ENCODE measurements at places on chromosomes 5 and 9.

- DNase-seq: no peak
These were observed 23.1 kb upstream of the NSMF start for GRCh38 chr9:137482094-137482781.

- DNase-seq: no peak
These were observed 3.4 kb downstream of the HAND1 start for GRCh38 chr5:154474396-154475334.

GRCh38 chr5:123874600-123875201 lies 362.7 kb downstream of the CSNK1G3 start:
- DNase-seq: peak; percentile 5

DNA sequence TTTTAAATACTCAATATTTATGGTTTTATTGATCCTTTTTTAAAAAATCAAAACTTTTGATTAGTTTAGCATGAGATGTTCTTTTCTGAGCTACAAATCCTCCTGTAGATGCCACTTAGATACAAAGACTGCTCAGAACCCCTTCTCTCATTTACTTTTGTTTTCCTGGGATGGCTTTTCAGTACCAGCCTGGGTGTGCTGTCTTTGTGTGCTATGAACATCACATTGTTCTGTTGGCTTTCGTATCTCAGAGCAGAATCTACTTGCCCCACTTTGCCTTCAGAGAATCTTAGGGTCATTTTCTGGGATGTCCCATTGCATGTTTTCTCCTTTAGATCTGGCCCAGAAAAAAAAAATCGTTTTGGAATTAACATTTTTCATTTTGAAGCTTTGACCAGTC lies 85.9 kb downstream of the RASGRF2 start:
- DNase-seq: no peak

DNA sequence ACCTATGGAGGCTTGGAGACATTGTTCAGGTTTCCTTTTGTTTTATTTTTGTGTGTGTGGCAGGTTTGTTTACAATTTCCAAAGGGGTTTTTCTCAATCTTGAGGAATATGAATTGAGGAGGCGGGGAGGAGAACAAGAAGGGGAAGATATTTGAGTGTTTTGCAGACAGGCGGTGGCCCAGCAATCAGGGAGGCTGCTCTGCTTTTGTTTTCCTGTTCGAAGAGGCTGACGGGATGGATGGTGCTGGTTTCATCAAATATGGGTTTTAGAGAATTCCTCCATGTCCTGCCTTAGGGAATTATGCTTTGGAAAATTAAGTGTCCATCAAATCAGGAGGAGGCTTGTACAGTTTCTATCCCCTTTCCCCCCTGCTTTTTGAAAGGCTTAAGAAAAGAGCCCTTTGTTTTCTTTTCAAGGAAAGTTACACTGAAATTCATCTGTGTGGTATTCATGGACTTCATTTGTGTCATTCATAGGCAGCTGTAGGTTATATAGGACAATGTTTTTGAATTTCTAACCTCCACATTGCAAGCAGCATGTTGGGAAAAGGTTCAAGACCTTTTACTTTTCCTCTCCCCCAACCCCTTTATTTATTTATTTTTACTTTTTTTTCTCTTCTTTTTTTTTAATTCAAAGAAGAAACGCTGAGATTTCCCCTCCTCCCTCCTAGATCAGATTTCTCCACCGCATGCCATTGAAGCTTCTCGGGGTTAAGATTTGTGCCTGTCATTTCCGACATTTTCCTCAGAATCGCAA lies 107.4 kb downstream of the ZNF462 start:
- DNase-seq: no peak

DNA sequence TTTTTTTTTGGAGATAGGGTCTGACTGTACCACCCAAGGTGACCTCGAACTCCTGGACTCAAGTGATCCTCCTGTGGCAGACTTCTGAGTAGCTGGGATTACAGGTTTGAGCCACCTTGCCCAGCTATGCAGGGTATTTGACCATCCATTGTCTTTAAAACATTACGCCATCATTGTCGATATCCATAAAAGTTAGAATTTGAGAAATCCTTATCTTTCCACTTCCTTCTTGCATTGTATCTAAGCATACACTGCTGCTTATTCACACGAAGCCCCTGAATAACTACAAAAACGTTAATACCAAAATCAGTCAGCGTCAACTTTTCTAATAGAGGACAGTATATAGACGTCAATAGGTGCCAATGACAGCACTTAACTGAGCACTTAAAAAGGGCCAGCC lies 5.4 kb upstream of the OTULINL start:
- no peak for DNase-seq

DNA sequence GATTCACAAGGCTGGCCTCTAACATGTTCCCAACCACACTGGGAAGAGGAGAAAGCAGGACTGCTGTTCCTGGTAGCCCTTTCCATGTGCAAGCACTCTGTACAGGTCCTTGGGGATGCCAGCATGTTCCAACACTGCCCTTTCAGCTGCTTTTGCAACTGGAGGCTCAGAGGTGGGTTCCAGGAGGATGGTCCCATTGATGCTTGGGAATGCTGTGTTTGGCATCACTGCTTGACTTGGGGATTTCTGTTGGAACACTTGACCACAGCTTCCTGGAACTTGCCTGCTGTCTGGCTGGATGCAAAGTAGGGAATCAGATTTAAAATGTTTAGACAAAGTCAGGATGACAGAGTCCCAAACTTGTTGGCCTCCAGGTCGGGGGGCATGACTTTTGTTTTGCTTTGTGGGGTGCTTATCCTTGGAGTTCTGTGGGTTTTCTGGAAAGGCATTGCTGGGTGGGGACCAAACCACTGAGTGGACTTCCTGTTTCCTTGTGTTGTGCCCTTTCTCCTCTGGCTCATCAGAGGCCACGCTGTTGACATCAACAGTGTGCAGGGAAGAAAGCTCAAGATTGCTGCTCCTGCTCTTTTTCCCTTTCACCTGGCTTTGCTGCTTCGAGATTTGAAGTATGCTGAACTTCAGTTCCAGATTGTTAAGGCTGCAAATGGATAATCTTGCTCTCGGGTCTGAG lies 148.5 kb upstream of the RPS23 start:
- DNase-seq: no peak

DNA sequence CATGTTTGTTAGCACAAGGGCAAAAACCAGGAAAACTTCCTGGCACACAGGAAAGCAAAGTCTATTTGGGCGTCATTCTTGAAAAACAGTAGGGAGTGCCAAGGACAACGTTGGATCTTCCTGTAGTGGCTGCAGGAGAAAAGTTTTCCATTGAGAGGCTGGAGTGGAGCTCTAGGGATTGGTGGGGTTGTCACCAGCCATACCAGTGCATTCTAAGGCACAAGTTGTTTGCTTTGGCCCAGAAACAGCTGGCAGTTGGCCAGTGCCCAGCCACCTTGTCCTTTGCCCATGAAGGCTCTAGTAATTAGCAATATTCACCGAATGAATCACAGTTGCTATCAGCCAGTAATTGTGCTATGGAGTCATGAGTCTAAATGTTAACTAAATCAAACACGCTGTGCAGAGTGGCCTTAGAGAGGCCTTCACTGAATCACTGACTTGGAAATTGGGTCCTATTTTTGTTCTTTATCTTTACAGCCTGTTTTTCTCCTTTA lies 26.4 kb downstream of the TNFSF15 start:
- peak; percentile 23 for DNase-seq

GRCh38 chr5:173042763-173043107 lies 13.4 kb upstream of the CREBRF start:
- DNase-seq: no peak

DNA sequence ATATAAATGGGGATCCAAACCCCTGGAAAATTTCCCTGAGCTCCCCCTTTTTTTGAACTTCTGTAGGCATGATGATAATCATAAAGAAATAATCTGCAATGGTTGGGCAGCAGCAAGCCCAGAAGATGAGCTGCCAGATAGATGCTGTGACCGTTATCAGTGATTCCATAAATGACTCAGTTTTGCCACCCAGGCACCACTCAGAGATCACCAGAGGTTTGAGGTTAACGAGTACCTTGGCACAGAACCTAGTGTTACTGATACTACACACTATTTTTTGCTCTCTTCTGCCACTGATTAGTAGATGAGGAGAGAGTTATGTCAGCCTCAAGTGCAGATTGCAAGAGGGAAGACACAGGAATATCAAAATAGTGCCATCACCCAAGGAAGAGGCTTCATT lies 199.3 kb upstream of the PTGER4 start:
- no peak for DNase-seq

DNA sequence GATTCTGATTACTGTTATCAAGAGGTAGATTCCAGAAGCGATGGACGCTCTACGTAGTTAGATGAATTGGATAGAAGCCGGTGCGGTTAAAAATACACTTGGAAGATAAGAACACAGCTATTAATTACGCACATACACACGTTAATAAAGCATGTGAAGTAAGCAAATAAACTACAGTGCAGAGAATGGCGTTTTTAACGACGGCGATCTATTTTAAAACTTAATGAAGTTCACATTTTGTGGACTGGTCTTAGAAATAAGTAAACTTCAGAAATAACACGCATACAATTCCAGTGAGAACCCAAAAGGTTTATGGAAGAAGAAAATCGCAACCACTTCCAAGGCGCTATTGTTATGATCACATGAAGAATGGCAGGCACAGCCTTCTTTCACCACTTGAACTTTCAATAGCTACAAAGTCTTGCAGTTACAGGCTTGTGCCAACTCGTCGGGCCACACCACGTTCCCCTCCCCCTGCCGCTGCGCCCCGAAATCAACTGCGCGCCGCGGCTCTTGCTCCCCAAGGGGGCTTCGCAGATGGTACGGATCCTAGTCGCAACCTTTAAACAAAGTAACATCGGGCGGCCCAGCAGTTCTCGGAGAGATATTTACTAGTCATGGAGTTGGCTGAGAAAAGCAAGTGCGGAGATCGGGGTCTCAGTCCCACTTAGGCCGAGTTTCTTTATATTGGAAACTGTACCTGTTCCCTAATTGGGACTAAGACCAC lies 866 bp upstream of the SEMA6A start:
- DNase-seq: no peak

DNA sequence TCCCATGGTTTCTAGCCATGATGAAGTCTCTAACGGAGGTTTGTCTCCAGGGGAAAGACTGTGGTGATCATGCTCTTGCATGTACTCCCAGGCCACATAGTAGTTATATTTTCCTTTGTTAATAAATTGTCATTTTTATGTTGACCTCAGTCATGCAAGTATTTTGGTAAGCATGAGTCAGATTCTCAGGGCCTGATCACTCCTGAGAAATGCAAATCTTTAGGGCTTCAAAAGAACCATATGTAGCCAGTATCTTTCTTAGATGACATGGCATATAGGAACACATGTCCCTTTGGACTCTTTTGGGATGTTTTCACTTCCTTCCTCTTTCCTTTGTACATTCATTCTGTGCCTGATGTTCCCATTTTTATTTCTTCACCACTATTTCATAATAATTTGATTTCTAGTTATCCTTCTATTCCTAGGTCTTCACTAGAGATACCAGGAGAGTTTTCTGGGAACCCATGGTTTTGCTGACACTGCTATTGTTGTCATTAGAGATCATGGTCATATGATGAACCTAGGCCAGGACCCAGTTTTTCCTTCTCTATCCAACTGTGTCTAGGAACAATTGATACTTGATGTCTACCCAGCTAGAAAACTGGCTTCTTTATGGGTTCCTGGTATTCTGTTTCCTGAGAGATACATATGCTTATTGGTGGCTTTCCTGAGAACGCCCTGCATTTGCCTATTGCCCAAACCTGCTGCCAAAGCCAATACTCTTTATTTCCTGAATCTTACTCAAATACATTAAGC lies 248.1 kb upstream of the NREP start:
- no peak for DNase-seq

GRCh38 chr5:175795959-175796358 lies 75.4 kb upstream of the CPLX2 start:
- no peak for DNase-seq

Data from NCI-H1092 (cell line).